Activated gamma-delta T cell treated with Interleukin-2 at 50 U/mL for 16 hours (primary cell): ENCODE measurements at places on chromosomes 12 and 14.

GRCh38 chr12:109027767-109028166, 6.9 kb upstream of the SVOP start:
- DNase-seq = no peak

DNA sequence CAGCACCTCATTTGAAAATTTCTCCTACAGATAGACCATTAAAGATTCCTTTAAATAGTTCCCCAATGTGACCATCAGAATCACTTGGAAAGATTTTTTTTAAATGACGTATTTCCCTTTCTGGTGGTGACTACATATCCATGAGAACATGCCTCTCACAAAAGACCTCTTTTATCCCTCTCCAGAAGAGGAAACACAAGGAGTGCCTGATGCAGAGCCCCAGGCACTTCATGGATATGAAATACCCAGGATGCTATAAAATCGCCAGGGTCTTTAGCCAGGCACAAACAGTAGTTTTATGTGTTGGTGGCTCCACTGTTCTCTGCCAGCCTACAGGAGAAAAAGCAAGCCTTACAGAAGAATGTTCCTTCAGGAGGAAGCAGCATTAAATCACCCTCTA, 97.1 kb downstream of the ETNK1 start:
- no peak for DNase-seq

DNA sequence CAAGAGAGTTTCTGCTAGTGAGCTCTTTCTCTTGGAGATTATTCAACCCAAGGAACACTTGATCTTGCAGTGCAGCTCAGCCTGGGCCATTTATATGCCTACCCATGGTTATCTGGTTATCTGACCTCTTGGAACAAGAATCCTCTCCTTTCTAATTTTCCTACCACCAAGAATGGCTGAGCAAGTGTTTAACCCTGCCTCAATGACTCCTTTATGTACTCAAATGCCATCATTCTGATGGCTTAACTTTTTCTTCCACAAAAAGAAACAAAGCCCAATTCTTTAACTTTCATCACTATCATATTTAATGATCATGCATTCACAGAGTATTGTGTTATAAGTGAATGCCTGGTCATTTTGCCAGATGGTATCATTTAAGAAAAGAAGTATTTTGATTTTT, 67.8 kb downstream of the TMEM117 start:
- no peak for DNase-seq

DNA sequence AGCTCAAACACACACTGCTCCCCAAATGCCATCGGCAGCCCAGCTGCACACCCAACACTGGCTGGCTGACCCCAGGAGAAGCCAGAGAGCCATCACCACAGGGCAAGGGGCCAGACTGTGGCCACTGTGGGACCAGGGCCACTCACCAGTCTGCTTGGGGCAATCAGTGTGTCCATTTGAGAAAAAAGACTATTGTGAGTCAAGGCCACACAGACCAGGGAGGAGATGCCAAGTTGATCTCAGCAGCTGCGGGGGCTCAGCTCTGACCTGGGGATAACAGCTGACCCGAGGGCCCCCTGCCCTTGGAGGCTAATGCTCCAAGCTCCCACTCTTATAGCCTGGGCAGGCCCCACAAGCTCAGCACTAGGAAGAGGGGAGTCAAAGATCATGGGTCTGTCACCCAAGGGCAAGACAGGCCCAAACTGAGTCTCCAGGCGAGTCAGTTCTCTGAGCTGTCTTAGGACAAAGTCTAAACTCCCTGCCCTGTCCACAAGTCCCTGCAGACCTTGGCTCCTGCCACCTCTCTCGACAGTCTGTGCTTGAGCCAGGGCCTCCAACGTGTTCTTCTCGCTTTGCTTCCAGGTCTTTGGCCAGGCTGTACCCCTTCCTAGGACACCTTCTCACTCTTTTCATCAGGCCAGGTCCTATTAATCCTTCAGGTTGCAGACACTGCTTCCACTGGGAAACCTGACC, 30.1 kb upstream of the PNMA1 start:
- no peak for DNase-seq

- no peak for DNase-seq
Observed at GRCh38 chr14:72619111-72619571, 274.8 kb downstream of the DPF3 start.

DNA sequence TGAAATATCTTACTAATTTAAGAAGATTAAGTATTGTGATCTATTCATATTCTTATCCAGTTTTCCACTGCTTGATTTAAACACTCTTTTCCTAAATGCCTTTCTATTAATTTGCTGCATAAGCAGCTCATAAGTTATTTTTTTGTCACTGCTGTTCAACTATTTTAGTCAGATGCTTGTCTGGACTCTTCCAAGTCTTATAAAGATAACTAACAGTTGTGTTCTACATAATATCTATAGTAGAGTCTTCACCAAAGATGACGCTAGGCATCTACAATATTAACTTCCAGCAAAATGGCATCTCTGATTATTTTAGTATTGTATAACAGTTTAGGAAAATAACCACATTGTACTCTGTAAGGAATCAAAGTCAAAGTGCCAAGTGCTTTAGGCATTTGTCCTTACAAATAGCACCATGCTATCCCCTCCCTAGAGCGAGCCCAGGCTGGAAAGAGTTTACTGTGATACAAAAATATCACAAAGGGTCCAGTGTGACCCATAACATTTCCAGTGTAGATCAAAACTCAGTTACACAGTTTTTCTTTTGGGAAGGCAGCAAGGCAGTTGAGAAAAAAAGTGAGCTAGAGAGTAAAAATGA, 98.2 kb downstream of the DENND5B start:
- no peak for DNase-seq

- DNase-seq = no peak
Observed at GRCh38 chr12:60947533-60947932, 1312.7 kb upstream of the USP15 start.

DNA sequence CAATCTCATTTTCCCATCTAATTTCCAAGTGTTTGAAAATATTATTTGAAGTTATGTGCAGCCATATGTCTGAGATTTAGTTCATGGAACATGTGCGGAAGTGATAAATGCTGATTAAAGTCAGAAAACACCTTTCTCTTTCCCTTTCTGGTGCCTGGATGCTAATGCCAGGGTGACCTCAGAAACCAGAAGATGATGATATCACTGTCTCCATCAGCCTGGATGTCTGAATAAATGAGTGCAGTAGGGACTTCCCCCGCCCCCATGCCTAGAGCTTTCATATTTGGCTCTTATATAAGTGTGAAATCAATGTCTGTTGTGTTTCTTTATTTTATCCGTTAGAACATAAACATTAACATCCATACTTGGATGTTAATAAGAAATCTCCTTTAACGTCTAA, 261.9 kb upstream of the LRIG3 start:
- DNase-seq = no peak

DNA sequence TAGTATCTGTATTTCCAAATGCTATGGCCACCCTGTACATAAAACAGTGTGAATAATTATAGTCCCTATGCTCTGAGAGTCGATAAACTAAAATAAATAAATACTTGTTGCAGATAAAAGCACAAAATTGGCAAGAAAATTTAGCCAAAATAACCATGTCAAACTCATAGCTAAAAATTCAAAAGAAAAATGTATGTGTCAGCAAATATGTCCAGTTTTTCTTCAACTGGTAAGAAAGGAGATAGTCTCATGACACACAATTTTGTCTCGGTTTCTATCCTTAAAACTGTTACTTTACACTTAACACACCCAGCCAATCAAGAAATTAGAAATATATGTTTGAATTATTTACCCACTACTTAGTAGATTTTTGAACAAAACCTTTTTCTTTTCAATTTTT, 145.6 kb upstream of the FSCB start:
- DNase-seq = no peak

GRCh38 chr12:120498870-120499515, 3.1 kb downstream of the DYNLL1 start:
- no peak for DNase-seq

GRCh38 chr12:12266389-12266872, 413 bp downstream of the LRP6 start:
- DNase-seq = no peak

DNA sequence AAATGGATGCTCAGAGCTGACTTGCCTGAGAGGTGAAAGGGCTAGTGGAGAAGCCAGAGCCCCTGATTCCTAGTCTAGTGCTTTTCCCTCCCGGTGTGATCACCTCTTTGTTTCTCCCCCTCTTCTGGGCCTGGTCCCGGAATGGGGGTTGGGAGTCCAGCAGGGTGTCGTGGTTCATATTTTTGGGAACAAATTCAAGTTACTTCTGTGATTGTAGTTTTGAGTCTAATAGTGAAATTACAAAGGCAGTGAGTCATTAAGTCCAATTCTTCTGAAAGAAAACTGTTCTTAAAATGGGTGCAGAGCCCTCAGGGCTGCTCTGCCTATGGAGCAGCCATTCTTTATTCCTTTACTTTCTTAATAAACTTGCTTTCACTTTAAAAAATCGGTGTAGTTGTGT, 7.6 kb downstream of the SUSD6 start:
- DNase-seq = no peak

- DNase-seq = no peak
Observed at GRCh38 chr14:78566859-78567172, 396.6 kb downstream of the NRXN3 start.

GRCh38 chr12:31815096-31815495, 86.3 kb upstream of the AMN1 start:
- DNase-seq = no peak

- no peak for DNase-seq
Observed at GRCh38 chr12:23209793-23210192, 584.8 kb downstream of the ETNK1 start.

- DNase-seq = no peak
Observed at GRCh38 chr14:35534208-35534872, 376 bp downstream of the INSM2 start.

DNA sequence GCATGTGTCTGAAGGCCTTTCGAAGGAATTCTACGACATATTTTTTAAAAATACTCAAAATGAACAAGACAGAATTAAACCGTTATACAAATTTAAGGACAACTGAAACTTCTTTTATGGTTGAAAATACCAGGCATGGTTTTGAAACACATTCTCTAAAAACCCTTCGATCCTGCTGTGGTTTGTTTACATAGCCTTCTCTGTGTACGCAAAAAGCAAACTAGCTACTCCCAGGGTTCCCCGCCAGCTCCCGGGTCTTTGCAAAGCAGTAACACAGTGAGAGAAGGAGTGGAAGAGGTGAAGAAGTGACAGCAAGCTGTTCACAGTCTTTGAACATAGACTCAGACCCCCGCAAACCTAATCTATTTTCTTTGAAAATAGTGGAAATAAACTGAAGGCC, 2.2 kb upstream of the TC2N start:
- no peak for DNase-seq

GRCh38 chr12:62525271-62525670, 58.6 kb downstream of the MON2 start:
- no peak for DNase-seq

GRCh38 chr14:75553761-75554364, 24.6 kb upstream of the FLVCR2 start:
- no peak for DNase-seq

DNA sequence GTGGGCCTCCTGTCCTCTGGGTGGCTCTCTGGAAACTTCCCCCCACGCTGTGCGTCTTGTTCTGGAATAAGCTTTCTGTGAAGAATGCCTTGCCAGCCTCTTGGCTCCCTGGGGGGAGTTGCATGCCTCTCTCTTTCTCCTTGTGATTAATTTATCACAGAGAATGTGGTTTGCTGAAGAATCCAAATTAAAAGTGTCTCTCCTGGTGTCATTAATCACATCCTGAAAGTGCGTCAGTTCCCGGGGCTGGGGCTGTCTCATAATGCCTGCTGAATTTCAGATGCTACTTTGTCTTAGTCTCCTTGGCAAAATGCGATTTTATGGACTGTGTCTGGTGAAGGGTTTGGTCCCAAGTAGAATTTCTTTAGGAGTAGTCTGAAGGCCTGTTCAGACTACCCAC, 787.7 kb upstream of the TMEM132C start:
- DNase-seq = no peak

GRCh38 chr12:67852701-67853100, 136.5 kb upstream of the IFNG-AS1 start:
- no peak for DNase-seq

DNA sequence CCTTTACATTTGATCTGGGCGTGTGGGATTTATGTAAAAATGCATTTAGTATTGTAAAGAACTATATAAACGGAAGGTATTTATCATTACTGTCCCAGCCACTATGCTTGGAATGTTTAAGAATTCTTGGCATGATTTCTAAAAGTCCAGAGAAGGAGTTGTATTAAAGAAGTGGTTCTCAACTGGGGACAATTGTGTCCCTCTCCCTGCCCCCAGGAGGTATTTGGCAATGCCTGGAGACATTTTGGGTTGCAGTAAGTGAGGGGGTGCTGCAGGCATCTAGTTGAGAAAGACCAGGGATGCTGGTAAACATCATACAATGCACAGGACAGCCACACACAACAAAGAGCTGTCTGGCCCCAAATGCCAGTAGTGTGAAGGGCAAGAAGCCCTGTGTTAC, 7.2 kb downstream of the SLC38A1 start:
- DNase-seq = no peak

DNA sequence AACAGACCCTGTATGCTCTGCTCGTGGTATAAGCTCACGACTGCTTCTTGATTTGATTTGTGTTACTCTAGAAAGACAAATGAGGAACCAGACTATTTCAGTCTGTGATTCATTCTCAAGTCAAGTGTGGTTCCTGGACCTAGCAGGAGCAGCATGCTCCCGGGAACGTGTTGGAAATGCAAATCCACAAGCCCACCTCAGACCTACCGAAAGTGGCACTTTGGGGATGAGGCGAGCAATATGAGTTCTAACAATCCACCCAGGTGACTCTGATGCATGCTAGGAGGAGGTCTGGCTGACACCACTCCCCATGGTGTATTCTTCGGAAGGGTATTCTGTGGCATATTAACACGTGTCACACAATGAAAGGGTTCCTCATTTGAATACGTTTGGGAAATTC, 59.5 kb upstream of the TMX1 start:
- DNase-seq = no peak
